ENCODE measurements at places on chromosomes 16 and 17.

DNA sequence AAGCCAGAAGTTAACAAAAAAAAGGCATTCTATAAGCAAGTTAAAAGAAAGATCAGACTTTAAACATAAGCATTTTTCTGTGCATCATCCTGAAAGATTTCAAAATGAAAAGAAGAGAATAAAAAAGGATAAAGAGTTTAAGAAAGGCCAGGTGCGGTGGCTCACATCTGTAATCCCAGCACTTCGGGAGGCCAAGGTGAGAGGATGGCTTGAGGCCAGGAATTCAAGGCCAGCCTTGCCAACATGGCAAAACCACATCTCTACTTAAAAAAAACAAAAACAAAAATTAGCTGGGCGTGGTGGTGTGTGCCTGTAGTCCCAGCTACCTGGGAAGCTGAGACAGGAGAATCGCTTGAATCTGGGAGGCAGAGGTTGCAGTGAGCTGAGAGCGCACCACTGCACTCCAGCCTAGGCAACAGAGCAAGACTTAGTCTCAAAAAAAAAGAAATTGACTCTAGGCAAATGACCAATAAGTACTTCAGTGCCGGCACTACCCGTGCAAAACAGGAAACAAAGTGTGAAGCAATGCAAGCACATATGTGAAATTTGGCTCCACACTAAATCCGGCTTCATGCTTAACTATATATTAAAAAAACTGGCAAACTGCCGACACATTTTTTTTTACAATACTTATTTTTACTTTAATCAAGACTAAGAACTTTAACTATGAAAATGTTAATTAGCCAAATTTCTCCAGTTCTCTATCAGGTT lies 83.2 kb upstream of the C17orf78 start:
- peak; percentile 65 for DNase-seq

DNA sequence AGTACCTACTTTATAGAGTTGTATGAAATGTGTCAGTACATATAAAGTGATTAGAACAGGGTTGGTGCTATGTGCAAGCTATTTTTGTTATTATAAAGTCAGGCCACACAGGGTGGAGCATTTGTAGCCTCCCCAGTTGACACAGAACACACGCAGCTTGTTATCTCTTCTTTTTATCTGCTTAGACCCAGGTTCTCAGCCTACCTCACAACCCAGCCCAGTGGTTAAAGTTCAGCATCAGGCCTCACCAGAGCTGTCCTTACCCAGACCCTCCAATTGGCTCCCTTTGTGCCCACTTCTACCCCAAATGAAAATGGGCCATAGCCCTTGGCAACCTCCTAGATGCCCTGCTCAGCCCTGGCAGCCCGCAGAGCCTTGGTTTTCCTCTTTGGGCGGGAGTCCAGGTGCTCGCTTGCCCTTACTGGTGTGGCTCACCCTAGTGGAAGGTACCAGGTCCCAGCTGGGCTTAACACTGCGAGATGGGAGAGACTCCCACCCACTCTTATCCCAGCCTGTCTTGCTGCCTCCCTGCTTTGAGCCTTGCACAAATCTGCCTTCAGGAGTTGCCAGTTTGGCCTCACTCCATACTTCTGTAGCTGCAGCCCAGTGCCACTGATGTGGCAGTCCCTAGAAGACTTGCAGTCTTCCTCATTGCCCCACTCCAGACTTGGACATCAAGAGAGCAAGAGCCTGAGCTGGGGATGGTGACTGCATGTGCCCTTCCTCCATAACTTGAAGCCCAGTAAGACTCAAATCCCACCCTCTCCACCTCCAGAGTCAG lies 1.1 kb upstream of the PIGS start:
- DNase-seq = no peak

- no peak for DNase-seq
Measured at GRCh38 chr17:68710976-68711375, 109.8 kb upstream of the FAM20A start.

- peak; percentile 42 for DNase-seq
Measured at GRCh38 chr17:8126491-8127066, 2.7 kb upstream of the HES7 start.

DNA sequence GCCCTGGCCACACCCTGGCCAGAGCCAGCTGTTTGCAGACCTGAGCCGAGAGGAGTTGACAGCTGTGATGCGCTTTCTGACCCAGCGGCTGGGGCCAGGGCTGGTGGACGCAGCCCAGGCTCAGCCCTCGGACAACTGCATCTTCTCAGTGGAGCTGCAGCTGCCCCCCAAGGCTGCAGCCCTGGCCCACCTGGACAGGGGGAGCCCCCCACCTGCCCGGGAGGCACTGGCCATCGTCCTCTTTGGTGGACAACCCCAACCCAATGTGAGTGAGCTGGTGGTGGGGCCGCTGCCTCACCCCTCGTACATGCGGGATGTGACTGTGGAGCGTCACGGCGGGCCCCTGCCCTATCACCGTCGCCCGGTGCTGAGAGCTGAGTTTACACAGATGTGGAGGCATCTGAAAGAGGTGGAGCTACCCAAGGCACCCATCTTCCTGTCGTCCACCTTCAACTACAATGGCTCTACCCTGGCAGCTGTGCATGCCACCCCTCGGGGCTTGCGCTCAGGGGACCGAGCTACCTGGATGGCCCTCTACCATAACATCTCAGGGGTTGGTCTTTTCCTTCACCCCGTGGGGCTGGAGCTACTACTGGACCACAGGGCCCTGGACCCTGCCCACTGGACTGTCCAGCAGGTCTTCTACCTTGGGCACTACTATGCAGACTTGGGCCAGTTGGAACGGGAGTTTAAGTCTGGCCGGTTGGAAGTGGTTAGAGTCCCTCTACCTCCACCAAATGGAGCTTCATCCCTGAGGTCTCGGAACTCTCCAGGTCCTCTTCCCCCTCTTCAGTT lies 578 bp downstream of the AOC2 start:
- DNase-seq = no peak
